ENCODE measurements at places on chromosomes 7 and 10.

GRCh38 chr7:33901847-33902246 is 3.5 kb upstream of the BMPER start:
- DNase-seq: no peak

GRCh38 chr7:81447351-81447952 is 322.4 kb downstream of the HGF start:
- DNase-seq: peak; percentile 64

- peak; percentile 33 for DNase-seq
Observed at GRCh38 chr7:123871998-123872867, 27.3 kb downstream of the HYAL4 start.

DNA sequence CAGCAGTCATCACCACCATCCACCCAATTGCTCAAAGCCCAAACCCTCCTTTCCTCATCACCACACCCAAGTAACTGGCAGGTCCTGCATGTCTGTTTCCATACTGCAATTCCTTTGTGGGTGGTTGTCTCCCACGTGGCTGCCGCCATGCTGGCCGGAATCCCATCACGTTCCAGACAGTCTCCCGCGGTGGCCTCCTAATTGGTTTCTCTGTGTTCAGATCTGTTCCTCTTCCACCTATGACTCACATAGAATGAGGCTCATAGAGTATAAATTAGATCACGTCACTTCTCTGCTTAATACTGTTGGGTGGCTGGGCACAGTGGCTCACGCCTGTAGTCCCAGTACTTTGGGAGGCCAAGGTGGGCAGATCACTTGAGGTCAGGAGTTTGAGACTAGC is 813.0 kb downstream of the TYW1 start:
- DNase-seq: peak; percentile 5

GRCh38 chr10:11225935-11226334 is 208.3 kb downstream of the CELF2 start:
- no peak for DNase-seq

DNA sequence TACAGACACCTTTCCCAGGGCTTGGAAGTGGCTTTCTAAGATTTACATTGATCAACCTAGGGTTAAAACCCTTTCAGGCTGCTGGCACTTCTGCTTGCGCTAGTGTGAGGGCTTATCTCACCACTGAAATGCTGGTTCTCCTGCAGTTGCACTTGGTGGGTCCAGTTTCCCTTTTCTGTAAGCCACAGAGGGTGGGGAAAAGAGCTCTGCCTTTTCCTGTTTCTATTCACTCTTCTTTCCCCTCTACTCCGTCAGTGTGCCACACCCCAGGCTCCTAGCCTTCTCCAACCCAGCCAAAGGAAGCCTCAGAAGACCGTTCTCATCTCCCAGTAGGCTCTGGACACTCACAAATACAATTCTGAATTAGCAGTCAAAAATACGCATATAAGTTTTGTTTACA is 19.0 kb upstream of the CAPZA2 start:
- DNase-seq: no peak

- DNase-seq: no peak
Observed at GRCh38 chr10:26802527-26802926, 58.2 kb downstream of the ABI1 start.

DNA sequence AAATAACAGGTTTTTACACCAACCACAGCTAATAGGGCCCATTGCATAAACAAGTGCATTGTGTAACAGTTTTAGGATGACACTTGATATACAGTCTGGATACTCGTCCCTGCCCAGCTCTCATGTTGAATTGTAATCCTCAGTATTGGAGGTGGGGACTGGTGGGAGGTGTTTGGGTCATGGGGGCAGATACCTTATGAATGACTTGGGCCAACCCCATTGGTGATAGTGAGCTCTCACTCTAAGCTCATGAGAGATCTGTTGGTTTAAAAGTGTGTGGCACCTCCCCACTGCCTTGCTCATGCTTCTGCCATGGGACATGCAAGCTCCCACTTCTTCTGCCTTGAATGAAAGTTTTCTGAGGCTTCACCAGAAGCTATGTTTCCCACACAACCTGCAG is 136.7 kb downstream of the PDE1C start:
- no peak for DNase-seq

- DNase-seq: no peak
Observed at GRCh38 chr10:29030900-29031299, 258.0 kb upstream of the LYZL1 start.

GRCh38 chr7:139854803-139855497 is 25.9 kb downstream of the TBXAS1 start:
- no peak for DNase-seq

GRCh38 chr7:116499168-116500077 is at the start of gene CAV2:
Gene CAV2, plus strand, starts transcription at chr7:116499738. Its CDS starts 44 bp downstream, at chr7:116499782.
- DNase-seq: peak; percentile 57

GRCh38 chr7:1192171-1192676 is 32.2 kb upstream of the ZFAND2A start:
- peak; percentile 58 for DNase-seq

- DNase-seq: no peak
Observed at GRCh38 chr10:108696792-108697477, 1226.4 kb downstream of the XPNPEP1 start.

- no peak for DNase-seq
Observed at GRCh38 chr10:84005403-84005802, 133.9 kb upstream of the GHITM start.

GRCh38 chr7:103003004-103003403 is 71.6 kb downstream of the FBXL13 start:
- no peak for DNase-seq

GRCh38 chr10:119834188-119834587 is 38.5 kb downstream of the MCMBP start:
- DNase-seq: no peak

Data from fibroblast of upper back skin (primary cell).